ENCODE measurements at places on chromosomes 12 and 14.

- DNase-seq, result no peak
These were observed 210.3 kb downstream of the TMTC2 start for GRCh38 chr12:82896979-82897378.

DNA sequence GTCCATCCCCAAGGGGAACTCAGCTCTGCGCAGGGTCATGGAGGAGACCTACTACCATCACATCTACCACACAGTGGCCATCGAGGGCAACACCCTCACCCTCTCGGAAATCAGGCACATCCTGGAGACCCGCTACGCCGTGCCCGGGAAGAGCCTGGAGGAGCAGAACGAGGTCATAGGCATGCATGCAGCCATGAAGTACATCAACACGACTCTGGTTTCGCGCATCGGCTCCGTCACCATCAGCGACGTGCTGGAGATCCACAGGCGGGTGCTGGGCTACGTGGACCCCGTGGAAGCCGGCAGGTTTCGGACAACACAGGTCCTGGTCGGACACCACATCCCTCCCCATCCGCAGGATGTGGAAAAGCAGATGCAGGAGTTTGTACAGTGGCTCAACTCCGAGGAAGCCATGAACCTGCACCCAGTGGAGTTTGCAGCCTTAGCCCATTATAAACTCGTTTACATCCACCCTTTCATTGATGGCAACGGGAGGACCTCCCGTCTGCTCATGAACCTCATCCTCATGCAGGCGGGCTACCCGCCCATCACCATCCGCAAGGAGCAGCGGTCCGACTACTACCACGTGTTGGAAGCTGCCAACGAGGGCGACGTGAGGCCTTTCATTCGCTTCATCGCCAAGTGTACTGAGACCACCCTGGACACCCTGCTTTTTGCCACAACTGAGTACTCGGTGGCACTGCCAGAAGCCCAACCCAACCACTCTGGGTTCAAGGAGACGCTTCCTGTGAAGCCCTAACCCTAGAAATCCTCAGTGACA lies 3.8 kb downstream of the FICD start:
- no peak for DNase-seq

- DNase-seq, result no peak
These were observed 29.2 kb downstream of the HIGD1C start for GRCh38 chr12:50981319-50982239.

DNA sequence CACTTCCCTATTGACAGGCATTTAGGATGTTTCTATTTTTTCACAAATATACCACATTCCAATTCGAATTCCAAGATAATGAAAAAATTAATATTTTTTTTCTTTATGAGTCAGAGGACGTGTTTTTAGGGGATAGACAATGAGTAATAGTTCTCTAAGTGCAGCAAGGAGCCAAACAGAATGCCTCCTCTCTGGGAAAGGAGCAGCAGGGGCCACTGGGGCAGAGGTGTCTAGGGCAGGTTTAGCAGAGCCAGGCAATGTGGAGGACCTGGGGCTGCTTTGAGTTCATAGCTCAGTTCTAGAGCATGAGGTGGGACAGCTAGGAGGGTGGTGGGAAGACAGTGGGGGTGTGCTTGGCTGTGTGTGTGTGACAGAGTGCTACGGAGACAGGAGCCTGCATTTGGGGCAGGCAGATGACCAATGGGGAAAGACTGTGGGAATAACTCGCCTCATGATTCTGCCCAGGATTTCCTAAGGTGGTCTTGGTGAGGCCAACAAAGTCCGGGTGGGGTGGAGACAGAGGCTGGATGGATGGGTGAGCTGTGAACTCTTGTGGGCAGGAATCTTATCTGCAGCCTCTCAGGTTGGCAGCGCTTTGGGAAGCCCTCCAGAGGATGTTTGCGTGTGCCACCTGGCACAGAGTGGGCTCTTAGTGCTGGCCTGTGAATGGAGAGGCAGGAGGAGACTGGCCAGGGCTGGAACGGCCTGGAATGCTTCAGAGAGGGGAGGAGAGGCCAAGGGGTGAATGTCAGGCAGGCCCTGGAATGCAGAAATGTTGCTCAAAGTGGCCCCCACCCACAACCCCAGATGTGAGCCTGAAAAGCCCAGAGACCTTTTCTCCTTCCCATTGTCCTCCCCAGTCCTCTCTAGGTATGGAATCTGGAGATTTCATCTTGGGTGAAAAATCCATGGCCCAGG lies 2.4 kb upstream of the KRT7 start:
- DNase-seq, result no peak

DNA sequence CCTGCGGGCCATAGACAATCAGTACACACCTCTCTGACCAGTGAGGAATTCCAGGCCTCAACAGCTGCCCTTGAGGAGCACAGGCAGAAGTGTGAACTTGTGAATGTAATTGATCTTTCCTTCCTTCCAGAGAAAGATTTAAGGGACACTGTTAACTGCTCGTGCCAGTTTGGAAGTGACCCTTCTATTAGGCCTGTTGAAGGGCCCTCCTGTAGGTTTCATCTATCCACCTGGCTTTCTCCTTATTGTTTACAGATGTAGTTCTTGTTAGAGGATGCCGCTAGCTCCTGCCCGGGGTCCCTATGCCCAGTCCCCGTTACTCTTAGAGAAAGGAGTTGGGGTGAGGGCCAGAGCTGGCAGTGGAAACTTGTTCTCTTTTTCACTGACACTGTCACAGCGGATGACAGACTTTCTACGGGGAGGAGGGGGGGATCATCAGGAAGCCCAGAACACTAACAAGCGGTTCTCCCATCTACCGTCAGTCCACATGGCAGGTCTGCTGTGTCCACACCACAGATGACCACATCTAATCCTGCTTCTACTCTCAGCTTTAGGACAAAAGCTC lies 42.6 kb downstream of the SH2B3 start:
- no peak for DNase-seq

- no peak for DNase-seq
These were observed 21.0 kb upstream of the PPP1R13B start for GRCh38 chr14:103868242-103868897.

- no peak for DNase-seq
These were observed 189.9 kb downstream of the VRK1 start for GRCh38 chr14:96987086-96987474.

- DNase-seq, result no peak
These were observed 23.7 kb downstream of the ANKRD9 start for GRCh38 chr14:102485693-102486512.

GRCh38 chr12:33634544-33634943 lies 194.9 kb upstream of the SYT10 start:
- DNase-seq, result no peak

DNA sequence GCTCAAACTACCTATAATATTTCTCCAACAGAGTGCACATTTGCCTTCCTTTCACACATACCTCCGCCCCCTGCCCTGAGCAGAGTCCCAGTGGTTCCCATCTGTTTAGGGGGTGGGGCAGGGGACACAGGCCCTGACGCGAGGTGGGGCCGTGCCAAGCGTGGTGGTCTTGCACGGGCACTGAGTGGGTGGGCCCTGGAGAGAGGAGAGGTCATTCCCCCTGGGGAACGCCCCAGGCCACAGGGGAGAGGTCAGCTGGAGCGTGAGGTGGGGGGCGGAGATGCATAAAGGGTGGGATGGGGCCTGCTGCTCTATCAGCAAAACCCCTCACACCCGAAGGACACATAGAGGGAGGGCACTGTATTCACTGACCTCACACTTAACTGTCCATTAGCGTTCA lies 441.9 kb downstream of the TMEM121 start:
- DNase-seq, result no peak

GRCh38 chr14:68885226-68886108 lies 92.6 kb upstream of the ZFP36L1 start:
- DNase-seq, result no peak

GRCh38 chr14:90093942-90094595 lies 32.3 kb downstream of the KCNK13 start:
- DNase-seq, result no peak

GRCh38 chr14:34223373-34224148 lies 238.5 kb downstream of the SPTSSA start:
- no peak for DNase-seq

- DNase-seq, result no peak
These were observed 88.3 kb downstream of the TESC start for GRCh38 chr12:117010693-117011451.

- peak; percentile 73 for DNase-seq
These were observed 61.6 kb upstream of the DAAM1 start for GRCh38 chr14:59126714-59127436.

GRCh38 chr14:61321385-61322010 lies at the start of gene PRKCH:
PRKCH (plus strand) TSS chr14:61321579; CDS start chr14:61322102, 523 bp downstream.
- DNase-seq, result peak; percentile 57

Data from NCI-H1436 (cell line).